DMS79 treated with DMSO at 0.1 percent for 48 hours (cell line): ENCODE measurements at places on chromosomes 6 and 20.

GRCh38 chr6:169292338-169293124 is 38.9 kb upstream of the THBS2 start:
- DNase-seq, result no peak

GRCh38 chr6:20365456-20365855 is 36.2 kb upstream of the E2F3 start:
- no peak for DNase-seq

DNA sequence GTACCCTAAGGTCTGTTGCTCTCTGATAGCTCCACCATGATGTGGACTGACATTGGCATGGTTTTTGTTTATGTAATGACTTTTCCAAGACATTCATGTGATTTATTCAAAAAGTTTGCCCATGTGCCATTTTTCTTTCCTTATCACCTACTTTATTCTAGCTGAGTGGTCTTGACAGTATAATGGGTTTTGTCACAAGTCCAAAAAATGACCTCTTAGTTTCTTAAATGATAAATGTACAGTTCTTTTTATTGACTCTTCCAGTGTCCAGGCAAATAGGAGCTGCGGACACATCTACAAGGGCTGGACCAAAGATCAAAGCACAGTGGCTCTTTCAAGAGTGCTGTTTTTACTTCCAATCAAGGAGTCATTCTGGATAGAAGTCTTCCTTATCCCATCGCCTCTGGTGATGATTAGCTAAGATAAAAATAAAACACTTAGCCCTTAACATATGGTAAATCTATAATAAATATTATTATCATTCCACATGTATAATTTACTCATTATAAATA is 141.4 kb downstream of the MMUT start:
- DNase-seq, result no peak

GRCh38 chr20:2932498-2932897 is 59.2 kb downstream of the PTPRA start:
- DNase-seq, result no peak

DNA sequence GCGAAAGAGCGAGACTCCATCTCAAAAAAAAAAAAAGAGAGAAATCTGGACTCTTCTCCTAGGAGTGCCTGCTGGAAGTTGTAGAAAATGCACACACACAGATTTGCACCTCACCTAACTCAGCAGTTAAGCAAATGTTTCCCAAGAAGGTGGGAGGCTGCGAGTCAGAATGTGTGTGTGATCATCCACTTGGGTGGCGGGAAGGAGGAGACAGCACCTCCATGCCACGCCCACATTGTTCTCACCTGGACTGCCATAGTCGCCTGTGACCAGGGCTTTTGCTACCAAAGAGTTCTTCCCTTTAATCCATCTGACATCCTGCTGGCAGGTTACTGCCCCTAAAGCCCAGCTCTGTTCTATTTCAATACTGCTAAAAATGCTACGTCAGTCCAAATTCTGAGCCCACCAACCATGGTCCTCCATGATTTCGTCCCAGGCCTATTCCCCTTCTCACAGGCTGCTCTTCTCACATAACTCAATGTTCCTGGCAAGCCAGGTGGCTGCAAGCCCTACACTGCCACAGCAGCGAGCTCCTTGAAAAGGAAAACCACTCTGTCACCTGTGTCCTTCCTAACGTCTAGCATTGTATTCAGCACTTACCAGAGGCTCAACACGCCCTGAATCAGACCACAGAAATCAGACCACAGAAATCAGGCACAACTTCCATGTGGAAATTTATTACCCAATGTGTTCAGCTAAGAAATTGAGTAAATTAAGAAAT is 77.5 kb downstream of the PSMG4 start:
- DNase-seq, result no peak

DNA sequence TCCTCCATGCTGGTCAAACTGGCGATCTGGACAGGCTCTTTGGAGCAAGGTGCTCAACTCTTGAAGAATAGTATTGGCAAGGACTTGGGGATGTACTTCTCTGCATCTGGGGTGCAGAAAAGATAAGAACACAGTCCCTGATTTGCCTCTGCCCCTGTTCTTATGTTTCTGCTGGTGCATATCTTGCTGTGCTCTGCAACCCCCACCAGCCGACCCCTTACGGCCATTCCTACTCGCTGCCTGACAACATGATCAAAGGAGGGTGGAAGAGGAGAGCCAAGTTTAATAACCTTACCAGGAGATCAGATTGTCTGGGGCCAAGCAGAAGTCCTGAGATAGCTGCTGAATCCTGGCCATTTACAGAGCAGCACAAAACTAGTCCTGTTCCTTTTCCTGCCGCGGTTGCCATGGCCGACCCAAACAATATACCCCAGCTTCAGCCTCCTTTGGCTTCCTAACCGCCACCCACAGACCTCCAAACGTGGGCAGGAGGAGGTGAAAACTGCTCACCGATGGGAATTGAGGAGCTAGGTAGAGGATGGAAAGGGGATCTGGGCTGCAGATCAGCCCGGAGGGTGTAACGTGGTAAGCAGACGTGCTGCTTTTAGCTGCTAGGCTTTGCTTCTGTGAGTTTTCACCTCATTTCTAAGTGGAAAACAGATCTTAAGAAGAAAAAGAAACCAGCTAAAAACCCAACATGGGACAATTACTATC is 60.9 kb downstream of the ATXN1 start:
- no peak for DNase-seq

GRCh38 chr20:53413186-53413631 is 180.4 kb downstream of the ZNF217 start:
- DNase-seq, result peak; percentile 37

- DNase-seq, result peak; percentile 72
These were observed 690 bp downstream of the IFNGR1 start for GRCh38 chr6:137218473-137218916.

DNA sequence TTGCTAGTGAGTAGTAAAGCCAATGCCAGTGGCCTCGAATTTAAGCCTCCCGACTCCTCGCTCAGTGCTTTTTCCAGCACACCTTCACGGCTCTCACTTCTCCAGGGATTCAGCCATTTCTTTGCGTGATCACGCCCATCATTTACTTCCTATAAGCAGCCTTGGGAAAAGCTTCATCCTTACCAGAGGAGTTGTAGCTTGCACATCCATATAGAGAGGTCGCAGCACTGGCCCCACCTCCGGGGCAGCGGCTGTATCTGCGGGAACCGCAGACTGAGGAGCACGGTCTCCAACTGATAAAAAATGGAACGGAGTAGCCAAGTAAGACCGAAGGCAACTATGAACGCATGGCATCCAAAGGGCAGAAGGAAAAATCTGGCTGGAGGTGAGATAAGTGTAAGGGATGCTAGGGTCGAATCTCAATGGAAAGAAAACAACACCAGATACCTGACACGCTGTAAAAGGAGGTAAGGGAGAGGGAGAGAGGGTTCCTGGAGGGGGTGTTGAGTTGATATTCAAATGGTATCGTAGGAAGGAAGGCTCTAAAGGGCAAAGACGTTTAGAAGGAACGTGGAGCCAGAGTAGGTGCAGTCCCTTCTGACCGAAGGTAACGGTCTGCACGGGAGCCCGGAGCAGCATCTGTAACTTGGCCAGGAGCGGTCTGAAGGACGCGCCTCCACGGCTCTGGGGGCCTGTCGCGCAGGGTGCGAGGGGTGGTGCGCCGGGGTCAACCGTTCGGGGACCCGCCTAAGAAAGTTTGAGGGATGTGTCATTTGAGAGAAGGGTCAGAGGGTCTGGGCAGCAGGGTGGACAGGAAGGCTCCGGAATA is 640 bp downstream of the NFS1 start:
- peak; percentile 10 for DNase-seq

DNA sequence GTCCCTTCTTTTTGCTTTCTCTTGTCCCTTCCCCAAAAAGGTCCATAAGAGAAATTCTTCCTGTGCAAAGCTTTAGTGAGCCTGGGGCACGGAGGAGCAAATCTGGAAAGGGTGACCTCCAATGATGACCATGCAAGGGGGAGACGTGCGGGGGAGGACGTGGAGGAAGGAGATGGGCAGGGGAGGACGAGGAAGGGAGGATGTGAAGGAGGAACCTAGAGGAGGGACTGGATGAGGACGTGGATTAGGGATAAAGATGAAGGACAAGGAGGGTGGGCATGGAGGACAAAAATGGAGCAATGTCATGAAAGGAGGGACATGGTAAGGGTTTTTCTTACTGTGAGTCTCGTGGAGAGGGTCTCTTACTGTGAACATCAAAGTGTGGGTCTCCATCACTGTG is 139.5 kb downstream of the ERMARD start:
- no peak for DNase-seq

DNA sequence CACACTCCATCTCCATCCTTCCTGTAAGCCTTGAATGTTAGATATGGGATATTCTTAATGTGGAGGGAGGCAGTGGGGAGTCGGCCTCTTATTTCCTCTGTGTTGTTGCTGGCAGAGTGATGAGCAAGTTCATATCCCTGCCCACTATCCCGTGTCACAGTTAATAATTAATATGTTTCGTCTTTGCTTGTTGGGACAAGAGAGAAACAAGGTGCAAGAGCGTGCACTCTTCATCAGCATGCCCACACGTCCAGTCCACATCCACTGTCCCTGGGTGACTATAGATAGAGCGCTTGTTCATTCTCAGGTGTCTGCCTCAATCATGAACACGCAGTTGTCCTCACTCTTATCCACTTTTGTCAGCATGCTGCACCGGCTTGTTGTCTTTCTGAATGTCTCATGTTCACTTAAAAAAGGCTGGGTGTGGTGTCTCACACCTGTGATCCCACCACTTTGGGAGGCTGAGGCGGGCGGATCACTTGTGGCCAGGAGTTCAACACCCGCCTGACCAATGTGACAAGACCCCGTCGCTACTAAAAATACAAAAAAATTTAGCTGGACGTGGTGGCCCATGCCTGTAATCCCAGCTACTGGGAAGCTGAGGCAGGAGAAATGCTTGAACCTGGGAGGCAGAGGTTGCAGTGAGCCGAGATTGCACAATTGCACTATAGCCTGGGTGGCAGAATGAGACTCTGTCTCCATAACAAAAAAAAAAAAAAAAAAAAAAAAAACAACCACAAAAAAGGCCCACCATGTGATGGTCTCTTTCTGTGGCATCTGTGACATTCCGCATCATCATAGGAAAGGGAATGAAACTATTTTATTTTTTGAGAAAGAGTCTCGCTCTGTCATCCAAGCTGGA is 34.2 kb downstream of the PPP1R3G start:
- no peak for DNase-seq

DNA sequence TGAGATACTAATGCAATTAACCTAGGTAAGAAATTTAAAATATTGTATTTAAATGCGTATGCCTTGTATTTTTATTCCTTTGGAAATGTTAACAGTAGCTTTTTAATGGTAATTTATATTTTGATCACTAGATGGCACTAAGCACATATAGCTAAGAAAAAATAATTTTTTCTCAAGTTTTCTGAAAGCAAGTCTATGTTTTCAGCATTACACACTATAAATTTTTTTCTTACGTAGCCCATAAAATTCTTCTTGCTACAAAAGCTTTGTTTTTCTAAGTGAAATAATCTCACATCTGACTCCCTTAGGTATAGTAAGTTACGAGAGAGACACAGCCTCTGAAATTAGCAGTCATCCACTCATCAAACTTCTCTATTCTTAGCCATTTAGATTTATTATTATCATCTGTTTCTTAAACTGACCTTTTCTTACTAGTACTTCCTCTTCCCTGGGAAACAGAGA is 35.7 kb downstream of the TSPYL4 start:
- DNase-seq, result peak; percentile 32

DNA sequence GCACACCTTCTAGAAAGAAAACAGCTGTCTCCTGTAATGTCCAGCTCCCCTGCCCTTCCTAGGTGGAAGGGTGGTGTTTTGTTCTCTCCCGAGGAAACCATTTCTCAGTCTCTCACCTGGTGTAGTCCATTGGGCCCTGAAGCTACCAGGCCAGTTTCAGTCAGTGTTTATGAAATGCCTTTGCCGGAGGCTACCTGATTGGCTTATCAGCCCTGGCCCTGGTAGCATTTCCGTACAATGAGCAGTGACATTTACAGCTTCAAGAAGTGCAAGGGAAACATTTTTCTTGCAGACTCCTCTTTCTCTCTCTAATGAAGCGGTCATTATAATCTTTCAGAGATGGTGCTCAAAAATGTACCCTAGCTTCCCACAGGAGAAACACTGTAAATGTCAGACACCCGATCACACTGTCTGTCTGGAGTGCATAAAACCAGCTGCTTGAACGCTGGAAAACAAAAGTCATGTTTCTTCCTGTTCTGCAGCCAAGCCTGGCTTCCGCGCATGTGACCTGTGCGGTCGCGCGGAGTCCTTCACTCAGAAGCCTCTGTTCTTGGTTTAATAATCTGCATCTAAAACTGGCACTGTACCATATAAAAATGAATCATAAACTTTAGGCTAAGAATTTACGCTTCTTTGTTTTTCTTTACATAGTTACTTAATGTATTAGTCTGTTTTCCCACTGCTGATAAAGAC is 28.4 kb upstream of the SAYSD1 start:
- peak; percentile 51 for DNase-seq

GRCh38 chr6:35833536-35833935 is 28.4 kb downstream of the LHFPL5 start:
- no peak for DNase-seq

DNA sequence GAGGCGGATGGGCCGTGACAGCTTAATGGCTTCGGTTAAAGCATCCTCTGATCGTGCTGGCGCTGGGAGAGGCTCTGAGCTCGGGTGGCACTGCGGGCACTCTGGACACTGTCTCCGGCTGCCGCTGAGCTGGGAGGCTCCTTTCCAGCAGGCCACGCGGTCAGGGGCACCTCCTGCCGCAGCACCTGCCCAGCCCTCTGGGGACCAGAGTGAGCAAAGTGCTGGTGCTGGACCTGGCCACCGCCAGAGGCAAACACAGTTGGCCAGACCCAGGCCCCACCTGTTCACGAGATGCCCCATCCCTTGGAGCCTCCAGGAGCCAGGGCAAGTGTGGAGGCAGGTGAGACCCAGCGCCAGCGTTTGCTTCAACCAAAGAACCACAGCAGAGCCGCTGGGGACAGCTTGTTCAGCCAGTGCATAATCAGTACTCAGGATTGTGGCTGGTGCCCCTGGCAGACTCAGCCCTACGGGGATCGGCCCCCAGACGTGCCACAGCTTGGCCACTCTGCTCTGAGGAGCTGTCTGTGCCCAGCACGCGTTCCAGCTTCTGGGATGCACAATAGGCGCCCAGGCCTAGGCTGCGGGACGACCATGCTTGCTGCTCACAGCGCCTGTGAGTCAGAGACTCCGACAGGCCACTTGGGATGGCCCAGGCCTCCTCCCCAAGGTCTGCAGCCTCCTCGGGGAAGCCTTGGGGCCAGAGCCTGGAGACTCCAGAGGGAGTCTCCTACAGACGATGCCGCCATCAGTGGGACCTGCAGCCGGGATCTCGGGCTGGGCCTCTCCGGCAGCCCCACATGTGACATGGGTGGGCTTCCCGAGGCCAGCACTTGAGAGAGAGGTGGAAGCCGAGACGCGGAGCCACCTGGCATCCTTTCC is 38.2 kb upstream of the SLCO4A1 start:
- peak; percentile 46 for DNase-seq

- no peak for DNase-seq
These were observed 976.8 kb downstream of the TBC1D32 start for GRCh38 chr6:120357447-120357846.

DNA sequence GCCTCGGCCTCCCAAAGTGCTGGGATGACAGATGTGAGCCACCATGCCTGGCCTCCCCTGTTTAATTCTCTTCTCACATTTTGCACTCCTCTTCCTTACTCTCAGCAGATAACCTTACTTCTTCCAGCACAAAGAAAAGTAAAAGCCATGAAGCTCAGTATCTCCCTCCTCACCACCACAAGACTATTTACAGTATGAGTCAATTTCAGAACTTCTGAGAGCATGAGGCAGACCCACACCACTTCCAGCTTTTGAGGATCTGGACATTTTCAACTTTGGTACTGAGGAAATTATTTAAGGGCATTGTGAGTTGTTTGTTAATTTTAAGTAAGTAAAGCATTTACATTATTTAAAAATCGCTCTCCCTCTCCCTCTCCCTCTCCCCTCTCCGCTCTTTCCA is 8.0 kb upstream of the SNX3 start:
- DNase-seq, result no peak

GRCh38 chr6:5116243-5116991 is 31.3 kb downstream of the PPP1R3G start:
- no peak for DNase-seq
